Retinal pigment epithelial cell (primary cell): ENCODE measurements at places on chromosomes 11 and 22.

DNA sequence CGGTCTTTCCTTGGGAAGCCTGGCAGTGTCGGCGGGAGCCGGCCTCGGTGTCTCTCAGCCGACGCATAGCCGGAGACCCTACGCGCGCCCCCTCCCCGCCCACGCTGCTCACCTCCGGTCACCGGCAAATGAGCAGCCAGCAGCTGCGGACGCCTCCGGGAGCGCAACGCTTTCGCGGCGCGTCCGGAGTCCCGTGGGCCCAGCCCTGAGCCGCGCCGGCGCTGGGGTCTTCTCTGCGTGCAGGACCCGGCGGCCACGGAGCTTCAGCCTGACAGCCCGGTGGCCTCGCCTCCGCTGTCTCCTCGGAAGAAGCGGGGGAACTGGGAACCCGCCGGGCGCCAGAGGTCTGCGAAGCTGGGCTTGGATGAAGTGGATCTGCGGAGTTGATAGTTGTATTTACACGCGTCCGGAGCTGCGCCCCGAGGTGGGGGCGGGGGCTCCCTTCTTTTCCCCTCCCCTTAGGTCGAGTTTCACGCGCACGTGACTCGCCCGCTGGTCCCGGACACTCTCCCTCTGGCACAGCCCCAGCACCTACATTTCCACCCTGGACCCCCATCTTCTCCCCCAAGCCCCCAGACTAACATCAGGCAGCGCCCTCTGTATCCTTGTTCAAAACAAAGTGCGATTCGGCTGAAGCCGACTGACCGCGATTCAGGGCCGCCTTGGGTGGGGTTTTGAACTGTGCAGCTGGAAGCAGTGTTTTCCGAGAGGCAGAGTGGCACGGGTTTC is at the start of gene SLC43A1:
Gene SLC43A1, minus strand, starts transcription at position 371 of the 729 bp plus-strand sequence. CDS start 1,591 bp downstream, outside the sequence.
- DNase-seq, result no peak

GRCh38 chr22:21972293-21972779 is 10.3 kb downstream of the TOP3B start:
- DNase-seq, result no peak

GRCh38 chr22:27754247-27754887 is 47.2 kb downstream of the MN1 start:
- no peak for DNase-seq

- no peak for DNase-seq
These were observed 32.2 kb upstream of the ARFGAP3 start for GRCh38 chr22:42889304-42889703.

DNA sequence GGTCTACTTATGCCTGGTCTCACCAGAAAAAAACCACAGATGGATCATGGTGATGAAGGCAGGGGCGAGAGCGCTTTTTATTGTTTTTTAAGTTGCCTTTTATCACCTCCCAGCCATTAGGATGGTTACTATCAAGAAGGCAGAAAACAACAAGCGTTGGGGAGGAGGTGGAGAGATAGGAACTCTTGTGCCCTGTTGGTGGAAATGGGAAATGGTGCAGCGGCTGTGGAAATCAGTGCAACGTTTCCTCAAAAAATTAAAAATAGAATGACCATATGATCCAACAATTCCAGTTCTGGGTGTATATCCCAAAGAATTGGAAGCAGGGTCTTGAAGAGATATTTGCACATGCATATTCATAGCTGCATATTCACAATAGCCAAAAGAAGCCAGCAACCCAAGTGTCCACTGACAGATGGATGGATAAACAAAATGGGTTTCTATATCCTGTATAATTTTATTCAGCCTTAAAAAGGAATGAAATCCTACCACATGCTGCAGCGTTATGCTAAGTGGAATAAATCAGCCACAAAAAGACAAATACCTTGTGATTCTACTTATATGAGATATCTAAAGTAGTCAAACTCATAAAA is 20.5 kb upstream of the ACRV1 start:
- DNase-seq, result no peak
